ENCODE measurements at places on chromosomes 12 and 14. TPM values are rescaled to one million over a fixed set of nuclear protein-coding genes. Genes with fewer than 3 reads are reported as not detected.

NFYB gene
- 36.1 TPM for total RNA-seq

MVK gene
- total RNA-seq, result 17.3 TPM

TPH2 gene
- not detected for total RNA-seq

DHRS4 gene
- 49.8 TPM for total RNA-seq

KCNMB4 gene
- 1.8 TPM for total RNA-seq

ASB2 gene
- 0.28 TPM for total RNA-seq

NANOG gene
- total RNA-seq, result not detected

JDP2 gene
- 85.6 TPM for total RNA-seq

COL2A1 gene
- not detected for total RNA-seq

SRRM4 gene
- under 0.01 TPM for total RNA-seq

CLEC1A gene
- total RNA-seq, result not detected

C1QL4 gene
- total RNA-seq, result not detected

GLT8D2 gene
- total RNA-seq, result 75.8 TPM

TAS2R14 gene
- 1.7 TPM for total RNA-seq

ZC2HC1C gene
- 1.1 TPM for total RNA-seq

INSM2 gene
- total RNA-seq, result not detected

RPGRIP1 gene
- not detected for total RNA-seq

FAR2 gene
- total RNA-seq, result 7.3 TPM

EPYC gene
- total RNA-seq, result 0.09 TPM

DLK1 gene
- total RNA-seq, result not detected

PLBD1 gene
- 1.1 TPM for total RNA-seq

CLEC4C gene
- total RNA-seq, result not detected

SERPINA1 gene
- total RNA-seq, result not detected

TECPR2 gene
- 9.8 TPM for total RNA-seq

CISTR gene
- total RNA-seq, result not detected

RHOJ gene
- total RNA-seq, result 3.4 TPM

B3GNT4 gene
- total RNA-seq, result 0.09 TPM

SERPINA12 gene
- not detected for total RNA-seq

MAP3K9 gene
- 0.14 TPM for total RNA-seq

RITA1 gene
- total RNA-seq, result 17.7 TPM

KLRC3 gene
- total RNA-seq, result not detected

SLC5A8 gene
- total RNA-seq, result not detected

IRF9 gene
- total RNA-seq, result 69.2 TPM

FAM186B gene
- 0.28 TPM for total RNA-seq

RPS6KA5 gene
- 0.46 TPM for total RNA-seq

PRIMA1 gene
- total RNA-seq, result not detected

TMCC3 gene
- total RNA-seq, result 0.71 TPM

KIF5A gene
- 0.09 TPM for total RNA-seq

DENND5B gene
- total RNA-seq, result 6.7 TPM

GUCY2C gene
- not detected for total RNA-seq

MYH6 gene
- total RNA-seq, result not detected

OVCH1 gene
- total RNA-seq, result 0.09 TPM

LMNTD1 gene
- total RNA-seq, result 0.37 TPM

OTX2 gene
- not detected for total RNA-seq

SLC24A4 gene
- not detected for total RNA-seq

COCH gene
- total RNA-seq, result 0.14 TPM

CIDEB gene
- 1.8 TPM for total RNA-seq

PAPLN gene
- 1.8 TPM for total RNA-seq

TMEM229B gene
- 1.0 TPM for total RNA-seq

CLEC4E gene
- total RNA-seq, result not detected

MANSC1 gene
- 0.92 TPM for total RNA-seq

HOXC12 gene
- not detected for total RNA-seq

C1S gene
- total RNA-seq, result 658 TPM

SOX5 gene
- total RNA-seq, result 6.1 TPM

TAC3 gene
- not detected for total RNA-seq

E2F7 gene
- 3.9 TPM for total RNA-seq

SYT1 gene
- 2.0 TPM for total RNA-seq

REP15 gene
- 0.43 TPM for total RNA-seq

ADAMTS20 gene
- under 0.01 TPM for total RNA-seq

OAS2 gene
- 0.71 TPM for total RNA-seq

All from smooth muscle cell of bladder (primary cell).